Activated B cell treated with CpG ODN at 0.5 μM for 24 hours (primary cell): ENCODE measurements at places on chromosomes 6 and 20. TPM values are rescaled to one million over a fixed set of nuclear protein-coding genes. Genes with fewer than 3 reads are reported as not detected.

DNA sequence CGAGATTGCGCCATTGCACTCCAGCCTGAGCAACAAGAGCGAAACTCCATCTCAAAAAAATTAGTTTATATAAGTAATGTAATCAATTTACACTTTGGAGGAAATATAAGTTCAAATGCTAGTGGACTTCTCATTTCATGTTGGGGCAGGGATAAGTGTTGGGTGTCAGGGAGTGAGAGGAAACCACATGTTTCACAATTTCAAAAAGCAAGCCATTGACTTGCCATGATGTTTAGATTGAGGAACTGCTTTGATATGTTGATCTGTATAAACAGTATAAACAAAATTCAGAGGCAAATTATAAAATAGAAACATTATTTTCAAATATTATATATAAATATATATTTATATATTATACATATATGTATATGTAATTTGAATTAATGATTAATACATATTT lies 42.7 kb downstream of the FILIP1 start:
- no peak for DNase-seq

LGSN gene
- total RNA-seq, result 0.11 TPM in 1 of 2 replicates, not detected in the other

DNA sequence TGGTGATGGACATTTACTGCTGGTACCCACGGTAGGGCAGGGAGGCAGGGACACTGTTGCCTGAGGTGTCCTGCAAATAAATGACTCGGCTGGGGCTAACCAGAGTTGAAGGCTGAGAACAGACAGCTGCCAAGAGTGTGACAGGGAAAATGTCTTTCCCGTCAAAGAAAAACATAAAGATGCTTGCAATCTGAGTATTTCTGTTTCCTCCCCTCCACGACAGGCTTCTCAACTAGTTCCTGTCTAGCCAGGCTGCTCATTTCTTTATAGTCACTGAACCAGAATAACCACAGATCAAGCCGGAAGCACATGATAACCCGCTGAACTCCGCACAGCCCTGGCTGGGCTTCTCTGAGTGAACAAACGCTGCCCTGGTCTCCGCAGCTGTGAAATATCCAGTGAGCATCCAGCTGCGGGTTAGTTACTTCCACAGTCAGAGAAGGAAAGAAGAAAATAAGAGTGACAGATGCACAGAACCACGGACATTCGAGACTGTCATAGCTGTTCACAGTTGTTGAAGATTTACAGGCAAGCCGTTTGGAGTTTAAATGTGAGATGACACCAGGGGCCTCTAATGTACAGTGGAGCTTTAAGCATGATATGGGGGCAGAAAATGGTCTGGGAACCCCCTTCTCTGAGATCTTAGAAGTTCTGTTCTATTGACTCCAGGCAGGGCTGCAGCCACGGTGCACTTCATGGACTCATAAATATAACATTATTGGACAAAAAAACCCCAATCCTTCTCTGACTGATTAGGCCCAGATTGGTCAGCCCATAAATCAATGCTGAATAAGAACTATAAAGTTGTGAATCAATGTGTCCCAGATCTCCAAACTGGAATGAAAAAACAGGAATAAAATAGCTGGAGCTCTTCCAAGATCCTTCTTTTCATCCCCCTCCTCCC lies 299.9 kb upstream of the SUPT3H start:
- DNase-seq, result peak; percentile 54

GRCh38 chr6:3533981-3534380 lies 77.1 kb upstream of the SLC22A23 start:
- no peak for DNase-seq

DNA sequence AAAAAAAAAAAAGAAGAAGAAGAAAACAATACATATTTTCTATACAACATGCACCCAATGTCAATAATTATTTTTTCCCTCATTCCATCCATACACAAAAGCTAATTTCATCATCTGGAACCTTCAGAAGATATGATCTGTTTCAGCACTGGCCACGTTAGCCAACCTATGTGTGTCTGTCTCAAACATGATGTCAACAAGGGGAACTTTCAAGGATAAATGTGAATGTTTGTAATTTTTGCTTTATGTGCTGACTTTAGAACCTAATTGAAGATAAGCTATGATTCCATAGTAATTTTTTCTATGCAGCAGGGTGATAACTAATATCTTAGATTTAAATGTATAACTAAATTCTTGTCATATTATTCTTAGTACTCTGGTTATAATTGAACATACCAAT lies 37.9 kb downstream of the IPCEF1 start:
- no peak for DNase-seq

HNF4A gene
- total RNA-seq, result not detected in 2 replicates

- no peak for DNase-seq
Measured at GRCh38 chr6:39558591-39559190, 166.5 kb downstream of the KIF6 start.

DNA sequence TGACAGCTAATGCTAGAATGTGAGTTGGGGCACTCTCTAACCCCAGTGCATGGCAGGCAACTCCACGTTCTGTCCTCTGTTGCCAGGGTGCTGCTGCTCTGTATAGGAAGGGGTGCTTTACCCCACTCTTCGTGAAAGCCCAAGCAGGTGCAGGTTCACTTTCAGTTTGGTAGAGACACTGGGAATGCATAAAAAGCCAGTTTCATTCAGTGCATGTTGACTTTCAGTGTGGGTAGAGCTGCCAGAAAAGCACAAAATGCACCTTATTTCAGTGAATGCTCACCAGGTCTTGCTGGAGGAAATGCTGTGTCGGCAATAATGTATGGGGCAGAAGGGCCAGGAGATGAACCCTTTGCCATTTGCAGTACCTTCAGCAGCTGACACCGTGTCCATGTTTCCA lies 62.1 kb upstream of the ADGRB3 start:
- no peak for DNase-seq

FAM217A gene
- not detected in 2 replicates for total RNA-seq

DNA sequence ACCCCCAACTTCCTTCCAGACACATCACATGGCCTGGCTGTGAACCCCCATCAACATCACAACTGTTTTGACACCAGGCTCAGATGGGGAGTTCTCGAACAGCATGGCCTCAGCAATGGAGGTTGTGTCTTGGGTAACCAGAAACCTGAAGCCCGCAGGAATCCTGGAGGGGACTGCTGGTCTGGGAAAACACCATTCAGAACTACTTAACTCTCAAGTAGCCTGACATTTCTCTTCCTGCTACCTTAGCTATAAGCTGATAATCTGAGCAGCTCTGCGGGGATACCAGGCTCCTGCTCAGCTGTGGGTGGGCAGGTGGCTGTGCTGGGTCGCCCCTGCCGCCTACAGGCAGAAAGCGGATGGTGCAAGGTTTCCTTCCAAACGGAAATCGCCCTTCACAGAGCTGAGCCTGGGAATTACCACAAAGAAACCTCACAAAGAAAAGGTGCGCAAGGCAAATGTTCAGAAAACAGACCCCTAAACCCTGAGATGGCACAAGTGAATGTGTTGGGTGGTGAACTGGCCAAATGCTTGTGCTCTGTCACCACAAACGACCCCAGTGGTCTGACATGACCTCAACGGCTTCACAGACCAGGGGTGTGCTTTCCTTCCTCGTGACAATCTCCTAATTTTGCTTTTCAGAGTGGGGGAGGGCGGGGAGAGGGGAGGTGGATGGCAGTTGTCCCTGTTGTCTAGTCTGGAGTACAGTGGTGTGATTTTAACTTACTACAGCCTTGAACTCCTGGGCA lies 29.5 kb downstream of the SNX5 start:
- DNase-seq, result peak; percentile 48

- no peak for DNase-seq
Measured at GRCh38 chr6:146041282-146041681, 12.4 kb downstream of the GRM1 start.

GRCh38 chr20:13220904-13221297 lies at the start of gene ISM1:
ISM1 (plus strand) TSS chr20:13221274; CDS start chr20:13221777, 503 bp downstream.
- no peak for DNase-seq

MACROD2 gene
- 54.8 and 55.1 TPM in 2 replicates for total RNA-seq

GRCh38 chr6:2132416-2132815 lies 113.0 kb downstream of the GMDS start:
- DNase-seq, result no peak

- no peak for DNase-seq
Measured at GRCh38 chr6:36116066-36116864, 14.0 kb upstream of the MAPK13 start.

- no peak for DNase-seq
Measured at GRCh38 chr20:1177680-1178079, 7.1 kb downstream of the TMEM74B start.

- DNase-seq, result no peak
Measured at GRCh38 chr20:3672547-3673171, 9.2 kb downstream of the ADAM33 start.

KIF25 gene
- not detected in 2 replicates for total RNA-seq

DNA sequence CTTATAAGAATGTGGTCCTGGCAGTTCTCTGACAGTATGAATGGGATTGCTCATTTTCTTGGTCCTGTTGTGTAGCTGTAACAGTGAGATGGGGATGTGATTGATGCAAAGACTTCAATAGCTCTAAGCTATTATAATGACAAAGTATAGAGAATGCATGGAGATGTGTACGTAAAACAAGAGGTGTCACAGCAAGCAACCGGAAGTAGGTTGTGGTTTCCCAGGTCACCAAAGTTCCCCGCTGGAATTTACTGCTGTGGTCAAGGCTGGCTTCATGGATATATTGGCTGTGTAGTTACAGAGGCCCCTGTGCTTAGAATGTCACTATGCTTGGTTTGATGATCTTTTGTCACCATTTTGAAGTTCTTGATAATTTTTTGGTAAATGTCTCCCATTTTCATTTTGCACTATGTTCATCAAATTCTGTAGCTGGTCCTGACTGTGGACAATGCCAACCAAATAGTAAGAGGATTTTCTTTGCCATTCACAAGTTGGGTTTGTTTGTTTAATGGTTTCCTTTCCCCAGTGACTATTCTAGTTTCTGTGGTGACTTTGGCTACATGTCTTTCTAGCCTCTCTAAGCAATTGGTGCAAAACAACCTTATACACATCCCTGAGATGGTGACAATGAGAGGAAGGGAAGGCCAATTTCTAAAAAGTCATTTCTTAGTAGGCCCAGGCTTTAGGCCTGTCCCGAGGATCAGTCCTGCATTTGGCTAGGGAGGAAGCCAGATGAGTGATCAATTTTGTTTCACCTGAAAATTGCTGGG lies 10.5 kb downstream of the DNAH8 start:
- DNase-seq, result no peak

DNA sequence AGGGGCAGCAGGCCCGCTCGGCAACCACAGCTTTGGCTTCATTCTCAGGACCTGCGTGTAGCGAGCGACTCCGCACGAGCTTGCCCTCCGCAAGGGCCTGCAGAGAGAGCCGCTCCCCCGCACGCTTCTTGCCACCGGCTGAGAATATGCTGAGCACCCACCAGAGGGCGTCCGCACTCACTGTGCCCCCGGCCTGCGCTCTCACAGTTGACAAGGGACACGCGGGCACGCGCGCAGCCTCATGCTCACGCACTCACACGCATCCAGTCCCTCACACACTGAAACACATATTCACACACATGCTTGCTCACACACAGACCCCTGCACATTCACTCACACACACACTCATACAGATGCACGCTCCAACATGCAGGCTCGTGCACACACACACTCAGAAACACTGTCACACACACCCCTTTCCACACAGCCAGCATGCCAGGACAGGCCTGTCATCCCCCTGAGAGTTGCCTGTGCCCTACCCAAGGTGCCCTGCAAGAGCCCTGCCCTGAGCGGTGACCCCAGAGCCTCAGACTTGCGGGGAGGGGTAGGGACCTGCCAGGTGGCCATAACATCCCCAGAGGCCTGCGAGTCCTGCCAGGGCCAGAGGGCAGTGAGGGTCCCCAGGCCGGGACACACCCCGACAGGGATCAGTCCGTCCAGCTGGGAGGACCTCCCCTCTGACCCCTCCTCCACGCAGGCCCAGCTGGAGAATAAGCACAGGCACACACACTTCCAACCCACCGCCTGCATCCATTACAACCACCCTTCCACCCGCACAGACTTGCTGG lies 174.1 kb downstream of the BMP7 start:
- DNase-seq, result peak; percentile 27

DNA sequence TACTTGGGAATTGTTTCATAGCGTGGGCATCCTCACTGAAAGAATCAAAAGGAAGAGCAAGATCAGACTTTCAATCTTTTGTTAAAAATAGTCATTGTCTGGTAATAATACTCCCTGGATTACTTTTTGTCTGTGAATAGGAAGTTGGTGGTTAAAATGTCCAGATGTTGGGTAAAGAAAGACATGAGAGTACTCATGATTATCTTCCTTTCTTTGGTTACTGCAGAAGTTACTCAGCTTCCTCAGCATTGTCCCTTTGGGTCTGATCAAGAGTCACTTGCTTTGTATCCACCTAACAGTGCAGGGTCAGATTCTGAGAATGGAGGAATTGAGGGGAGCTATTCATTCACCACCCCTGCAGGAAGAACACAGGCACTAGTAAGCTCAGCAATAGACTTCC lies 54.6 kb downstream of the RIN2 start:
- no peak for DNase-seq

SLC13A3 gene
- 0.47 TPM in 1 of 2 replicates, not detected in the other for total RNA-seq

DNA sequence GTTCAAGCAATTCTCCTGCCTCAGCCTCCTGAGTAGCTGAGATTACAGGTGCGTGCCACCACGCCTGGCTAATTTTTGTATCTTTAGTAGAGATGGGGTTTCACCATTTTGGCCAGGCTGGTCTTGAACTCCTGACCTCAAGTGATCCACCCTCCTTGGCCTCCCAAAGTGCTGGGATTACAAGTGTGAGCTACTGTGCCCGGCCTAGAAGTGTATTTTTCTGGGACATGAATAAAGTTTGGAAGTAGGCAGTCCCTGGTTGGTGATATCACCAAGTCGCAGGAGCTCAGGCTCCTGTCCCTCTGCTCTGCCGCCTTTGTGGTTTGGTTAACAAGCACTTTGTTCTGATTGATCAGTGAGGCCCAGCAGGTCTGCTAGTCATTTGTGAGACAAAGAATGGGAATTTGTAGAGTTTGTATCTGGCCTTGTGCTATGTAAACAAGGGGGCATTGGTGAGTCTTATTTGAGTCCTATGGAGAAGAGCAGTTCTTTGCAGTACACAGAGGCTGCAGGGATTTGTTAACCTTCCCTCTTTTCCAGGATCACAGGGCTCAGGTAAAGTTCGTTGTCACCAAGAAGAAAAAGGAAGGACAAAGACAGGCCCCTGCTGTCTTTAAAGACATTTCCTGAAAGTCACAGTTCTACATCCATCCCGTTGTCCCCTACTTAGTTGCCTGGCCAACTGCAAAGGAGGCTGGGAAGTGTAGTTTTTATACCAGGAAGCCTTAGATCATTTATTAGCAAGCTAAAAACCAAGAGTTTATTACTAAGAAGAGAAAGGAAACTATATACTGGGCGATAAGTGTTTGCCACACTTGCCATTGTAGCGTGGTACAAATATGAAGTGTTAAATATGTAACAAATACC lies 13.1 kb downstream of the MTHFD1L start:
- DNase-seq, result no peak

- no peak for DNase-seq
Measured at GRCh38 chr6:133358574-133359150, 117.5 kb downstream of the EYA4 start.

DNA sequence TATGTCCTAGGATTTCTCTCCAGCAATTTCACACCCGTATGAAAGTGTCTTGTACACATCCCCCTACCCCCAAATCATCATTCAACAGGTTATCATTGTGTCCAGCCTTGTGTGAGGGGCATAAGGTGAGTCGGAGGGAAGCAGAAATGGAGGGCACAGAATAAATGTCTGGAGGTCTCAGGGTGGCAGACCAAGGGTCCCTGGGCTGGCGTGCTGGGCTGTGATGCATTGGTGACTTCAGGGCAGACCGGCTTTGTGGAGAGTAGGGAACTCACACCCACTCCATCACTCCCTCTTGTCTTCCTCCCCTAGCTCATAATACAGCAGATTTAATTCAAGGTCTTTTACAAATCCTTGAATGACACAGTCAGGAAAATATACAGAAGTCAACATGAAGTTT lies 191.7 kb upstream of the PMEPA1 start:
- no peak for DNase-seq

THBD gene
- total RNA-seq, result not detected in 2 replicates
